ENCODE measurements at places on chromosomes 6 and 20.

DNA sequence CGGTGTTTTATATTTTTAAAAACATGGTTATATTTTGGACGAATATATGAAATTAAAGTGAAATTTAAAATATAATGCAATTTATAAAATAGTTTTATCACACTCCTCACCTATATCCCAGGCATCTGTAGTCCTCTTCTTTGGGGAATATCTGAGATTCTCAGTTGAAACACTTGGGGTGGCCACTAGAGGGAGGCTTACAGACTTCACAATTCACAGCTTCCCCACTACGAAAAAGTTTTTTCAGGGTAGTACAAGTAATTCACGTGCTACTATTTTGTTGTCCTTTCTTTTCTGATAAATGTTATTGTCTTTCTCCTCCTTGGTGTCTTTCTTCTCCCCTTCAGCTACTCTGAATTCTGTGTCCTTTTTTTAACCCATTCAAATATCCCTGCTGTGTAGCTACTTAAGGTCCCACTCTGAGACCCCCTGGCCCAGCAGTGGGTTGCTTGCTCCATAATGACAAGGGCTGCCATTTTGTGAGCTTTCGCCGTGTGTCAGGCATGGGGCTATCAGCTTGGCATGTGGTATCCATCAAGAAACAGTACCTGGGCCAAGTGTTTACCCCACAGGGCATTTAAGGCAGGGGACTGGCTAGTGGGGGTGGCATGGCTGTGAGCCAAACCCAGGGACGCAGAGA lies 43.6 kb upstream of the PHACTR3 start:
- no peaks in the 10 kb centered on the region for H3K36me3 ChIP-seq
- DNase-seq = no peak
- no peaks in the 10 kb centered on the region for H3K27me3 ChIP-seq

DNA sequence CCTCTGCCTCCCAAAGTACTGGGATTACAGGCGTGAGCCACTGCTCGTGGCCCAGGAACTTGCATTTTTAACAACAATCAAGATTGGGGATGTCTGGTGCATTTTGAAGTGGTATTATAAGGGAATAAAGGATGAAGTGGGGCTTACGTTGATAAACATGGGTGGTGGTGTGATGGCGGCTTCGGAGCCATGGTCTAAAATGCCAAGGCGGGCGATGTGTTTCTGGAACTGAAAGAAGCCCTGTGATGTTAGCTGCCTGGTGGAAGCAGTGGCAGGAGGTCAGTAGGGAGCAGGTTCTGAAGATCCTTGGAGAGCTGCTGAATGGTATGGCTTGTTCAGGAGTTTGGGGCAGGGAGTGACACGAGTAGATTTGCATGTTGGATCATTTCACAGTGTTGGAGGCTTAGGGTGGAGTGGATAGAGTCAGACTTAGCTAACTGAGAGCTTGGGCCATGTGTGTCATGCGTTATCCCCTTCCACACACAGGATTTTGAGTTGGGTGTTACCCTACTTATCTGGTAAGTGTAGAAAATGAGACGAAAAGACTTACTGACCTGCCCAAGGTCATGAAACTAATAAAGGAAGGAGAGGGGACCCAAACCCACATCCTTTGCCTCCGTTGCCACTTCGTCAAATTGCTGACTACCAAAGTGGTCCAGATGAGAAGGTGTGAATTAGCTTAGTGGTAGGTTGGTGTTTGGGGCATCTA lies 1.5 kb downstream of the NELFCD start:
- peaks cover 4% of the 10 kb centered on the region for H3K4me1 ChIP-seq
- no peak for DNase-seq
- no peak overlapping the region for H3K4me3 ChIP-seq
- H3K36me3 ChIP-seq = no peaks in the 10 kb centered on the region
- no peak overlapping the region for H3K27ac ChIP-seq

GRCh38 chr6:125974214-125974866 lies 12.0 kb upstream of the TRMT11 start:
- no peak overlapping the region for H3K27ac ChIP-seq
- no peaks in the 10 kb centered on the region for H3K27me3 ChIP-seq
- DNase-seq = no peak
- H3K36me3 ChIP-seq = no peaks in the 10 kb centered on the region
- H3K4me1 ChIP-seq = no peaks in the 10 kb centered on the region

DNA sequence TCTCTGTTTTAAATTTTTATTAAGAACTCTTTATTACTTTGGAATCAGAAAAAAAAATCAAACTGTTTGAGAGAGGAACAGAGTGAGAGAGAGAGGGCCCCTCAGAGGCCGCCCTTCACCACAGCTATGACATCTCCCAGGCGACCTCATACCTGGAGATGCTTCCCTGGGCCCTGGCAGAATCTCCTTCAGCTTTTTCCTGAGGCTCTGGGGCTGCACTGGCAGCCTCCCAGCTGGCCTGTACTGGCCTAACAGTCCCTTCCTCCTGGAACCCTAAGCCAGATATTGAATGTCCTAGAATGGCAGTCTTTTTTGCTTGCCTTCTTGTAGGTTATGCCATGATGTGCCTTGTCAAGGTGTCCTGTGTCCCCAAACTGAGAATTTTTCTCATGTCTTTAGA lies 13.7 kb downstream of the ABHD12 start:
- no peak for DNase-seq
- no peaks in the 10 kb centered on the region for H3K36me3 ChIP-seq
- H3K4me1 ChIP-seq = no peaks in the 10 kb centered on the region
- no peak overlapping the region for H3K4me3 ChIP-seq
- H3K27ac ChIP-seq = no peak overlapping the region

GRCh38 chr20:44170816-44171410 lies 16.1 kb downstream of the JPH2 start:
- H3K36me3 ChIP-seq = no peaks in the 10 kb centered on the region
- no peak for DNase-seq
- peak overlapping the region; percentile 70 for H3K27ac ChIP-seq
- H3K4me3 ChIP-seq = no peak overlapping the region

- no peak overlapping the region for H3K4me3 ChIP-seq
- H3K36me3 ChIP-seq = no peaks in the 10 kb centered on the region
- no peaks in the 10 kb centered on the region for H3K4me1 ChIP-seq
- no peak overlapping the region for H3K27ac ChIP-seq
- no peaks in the 10 kb centered on the region for H3K27me3 ChIP-seq
- DNase-seq = peak; percentile 39
Observed at GRCh38 chr6:36719126-36719525, 21.5 kb downstream of the RAB44 start.

GRCh38 chr20:34654207-34654744 lies 22.6 kb downstream of the PIGU start:
- no peak overlapping the region for H3K4me3 ChIP-seq
- H3K4me1 ChIP-seq = no peaks in the 10 kb centered on the region
- H3K27ac ChIP-seq = no peak overlapping the region
- H3K36me3 ChIP-seq = no peaks in the 10 kb centered on the region

GRCh38 chr6:8749465-8749864 lies 314.1 kb upstream of the SLC35B3 start:
- no peak overlapping the region for H3K27ac ChIP-seq
- no peaks in the 10 kb centered on the region for H3K36me3 ChIP-seq
- no peaks in the 10 kb centered on the region for H3K4me1 ChIP-seq
- DNase-seq = no peak
- no peaks in the 10 kb centered on the region for H3K27me3 ChIP-seq
- H3K4me3 ChIP-seq = no peak overlapping the region

GRCh38 chr6:166764473-166765233 lies 137.6 kb upstream of the RPS6KA2 start:
- peak; percentile 67 for DNase-seq
- H3K4me3 ChIP-seq = no peak overlapping the region
- no peaks in the 10 kb centered on the region for H3K4me1 ChIP-seq
- no peak overlapping the region for H3K27ac ChIP-seq
- no peaks in the 10 kb centered on the region for H3K36me3 ChIP-seq

- H3K36me3 ChIP-seq = no peaks in the 10 kb centered on the region
- no peak for DNase-seq
- H3K27me3 ChIP-seq = no peaks in the 10 kb centered on the region
- H3K27ac ChIP-seq = no peak overlapping the region
Observed at GRCh38 chr20:21796059-21796458, 90.6 kb downstream of the PAX1 start.

DNA sequence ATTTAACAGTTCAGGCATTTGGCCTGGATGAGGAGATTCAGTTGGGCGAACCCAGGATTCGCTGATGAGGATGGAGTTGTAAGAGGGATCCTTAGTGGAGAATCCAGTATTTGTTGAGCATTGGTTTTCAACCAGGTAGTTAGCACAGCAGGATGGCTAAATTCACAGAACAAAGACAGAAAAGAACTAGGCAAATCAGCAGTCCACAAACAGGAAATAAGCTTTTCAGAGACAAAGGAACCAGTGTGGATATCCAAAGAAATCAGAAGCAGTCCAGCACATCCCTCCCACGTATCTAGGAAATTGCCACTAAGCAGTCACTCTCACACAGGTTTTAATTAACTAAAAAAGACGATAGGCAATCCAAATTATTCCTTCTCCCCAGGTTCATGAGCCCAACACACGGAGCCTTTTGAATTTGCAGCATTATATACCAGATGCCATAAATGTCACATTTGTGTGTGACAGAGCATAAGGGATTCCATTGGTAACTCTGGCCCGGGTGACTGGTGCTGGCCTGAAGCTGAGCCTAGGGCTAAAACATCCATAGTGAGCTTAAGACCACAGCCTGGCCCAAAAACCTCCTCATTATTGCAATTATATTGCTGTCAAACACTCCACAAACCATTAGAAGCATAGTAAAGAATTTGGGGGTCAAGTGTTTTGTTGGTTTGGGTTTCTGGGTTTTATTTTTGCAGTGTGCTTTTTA lies 131.5 kb downstream of the SOBP start:
- H3K27ac ChIP-seq = no peak overlapping the region
- no peaks in the 10 kb centered on the region for H3K4me1 ChIP-seq
- H3K36me3 ChIP-seq = no peaks in the 10 kb centered on the region
- H3K27me3 ChIP-seq = no peaks in the 10 kb centered on the region

- H3K36me3 ChIP-seq = no peaks in the 10 kb centered on the region
- peaks cover 7% of the 10 kb centered on the region for H3K4me1 ChIP-seq
- peak overlapping the region; percentile 28 for H3K27ac ChIP-seq
- no peaks in the 10 kb centered on the region for H3K27me3 ChIP-seq
Observed at GRCh38 chr20:3901706-3902440, 12.7 kb downstream of the PANK2 start.

DNA sequence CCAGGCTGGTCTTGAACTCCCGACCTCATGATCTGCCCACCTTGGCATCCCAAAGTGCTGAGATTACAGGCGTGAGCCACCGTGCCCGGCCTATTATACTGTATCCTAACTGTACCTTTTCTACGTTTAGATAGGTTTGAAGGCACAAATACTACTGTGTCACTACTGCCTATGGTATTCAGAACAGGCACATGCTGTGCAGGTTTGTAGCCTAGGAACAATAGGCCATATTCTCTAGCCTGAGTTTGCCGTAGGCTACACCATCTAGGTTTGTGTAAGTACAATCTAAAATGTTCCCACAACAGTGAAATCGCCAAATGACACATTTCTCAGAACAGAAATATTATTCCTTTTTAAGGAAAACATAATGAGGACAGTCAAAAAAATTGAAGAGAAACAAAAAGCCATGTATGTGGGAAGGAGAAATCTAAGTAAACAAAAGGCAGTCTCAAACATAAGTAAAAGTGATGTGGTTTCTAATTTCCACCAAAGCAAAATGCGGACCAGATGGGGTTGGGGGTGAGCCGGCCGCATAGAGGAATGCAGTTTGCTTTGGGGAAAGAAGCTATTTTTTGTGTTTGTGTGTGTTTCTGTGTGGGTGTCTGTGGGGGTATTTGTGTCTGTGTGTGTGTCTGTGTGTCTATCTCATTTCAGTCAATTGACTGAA lies 192.6 kb upstream of the SALL4 start:
- H3K4me1 ChIP-seq = no peaks in the 10 kb centered on the region
- H3K27ac ChIP-seq = no peak overlapping the region
- no peak for DNase-seq
- H3K36me3 ChIP-seq = no peaks in the 10 kb centered on the region

DNA sequence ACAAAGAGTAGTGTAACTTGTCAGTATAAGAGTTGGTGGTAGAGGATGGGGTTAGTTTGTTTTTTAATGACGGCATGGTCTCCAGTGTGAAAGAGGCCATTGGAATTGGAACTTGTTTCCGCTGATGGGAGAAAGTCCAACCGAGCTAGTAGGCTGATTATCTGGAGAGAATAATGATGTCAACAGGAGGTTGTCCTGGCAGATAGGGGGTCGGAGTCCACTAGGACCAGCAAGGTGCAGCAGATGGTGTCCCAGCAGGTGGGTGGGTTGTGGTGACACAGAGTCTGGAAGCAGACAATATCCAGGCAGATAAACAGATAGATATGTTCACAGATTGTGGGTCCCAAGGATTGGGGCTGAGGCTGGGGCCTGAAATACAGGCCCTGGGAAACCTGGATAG lies 35.1 kb downstream of the PKIB start:
- H3K36me3 ChIP-seq = no peaks in the 10 kb centered on the region
- H3K4me1 ChIP-seq = no peaks in the 10 kb centered on the region
- no peak overlapping the region for H3K27ac ChIP-seq
- no peaks in the 10 kb centered on the region for H3K27me3 ChIP-seq
- DNase-seq = no peak

DNA sequence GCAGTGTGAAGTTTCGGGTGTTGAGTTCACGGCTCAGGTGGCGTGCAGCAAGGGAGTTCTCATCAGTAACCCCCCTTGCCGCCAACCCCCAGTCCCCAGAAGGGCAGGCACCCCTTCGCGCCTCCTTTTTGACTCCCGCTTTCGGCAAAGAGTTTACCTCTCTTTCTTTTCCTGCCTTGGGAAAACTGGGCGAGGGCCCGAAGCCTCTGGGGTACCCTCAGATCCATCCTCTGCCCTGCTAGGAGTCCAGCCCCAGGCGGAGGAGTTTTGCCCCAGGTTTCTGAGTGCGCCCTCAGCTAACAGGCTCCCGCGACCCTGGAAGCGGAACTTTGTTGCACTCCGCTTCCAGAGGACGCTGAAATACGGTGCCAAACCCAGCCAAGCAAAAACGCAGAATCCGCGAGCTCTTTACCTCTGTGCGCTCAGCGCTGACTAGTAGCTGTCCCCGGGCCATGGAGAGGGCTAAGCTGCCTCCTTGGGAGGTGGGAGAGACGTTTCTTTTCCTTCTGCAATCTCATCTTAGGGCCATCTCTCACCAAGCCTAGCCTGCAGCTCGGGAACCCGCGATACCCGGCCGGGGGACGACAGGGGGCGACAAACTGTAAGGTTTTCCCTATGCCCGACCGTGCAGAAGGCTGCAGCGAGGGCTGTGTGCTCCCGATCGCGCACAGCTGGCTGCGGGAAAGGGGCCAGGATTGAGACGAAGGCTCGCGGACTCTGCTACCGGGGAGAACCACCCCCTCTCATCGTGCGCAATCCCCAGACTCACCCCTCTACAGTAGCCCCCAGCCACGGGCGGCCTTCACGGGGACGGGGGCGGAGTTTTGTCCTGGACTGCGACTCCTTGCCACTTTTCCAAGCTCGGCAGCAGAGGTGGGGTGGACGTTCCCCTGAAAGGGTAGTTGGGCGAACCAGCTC lies 2.7 kb upstream of the PAX1 start:
- no peak overlapping the region for H3K4me3 ChIP-seq
- H3K36me3 ChIP-seq = no peaks in the 10 kb centered on the region
- peaks cover 2% of the 10 kb centered on the region for H3K27me3 ChIP-seq
- DNase-seq = peak; percentile 84

DNA sequence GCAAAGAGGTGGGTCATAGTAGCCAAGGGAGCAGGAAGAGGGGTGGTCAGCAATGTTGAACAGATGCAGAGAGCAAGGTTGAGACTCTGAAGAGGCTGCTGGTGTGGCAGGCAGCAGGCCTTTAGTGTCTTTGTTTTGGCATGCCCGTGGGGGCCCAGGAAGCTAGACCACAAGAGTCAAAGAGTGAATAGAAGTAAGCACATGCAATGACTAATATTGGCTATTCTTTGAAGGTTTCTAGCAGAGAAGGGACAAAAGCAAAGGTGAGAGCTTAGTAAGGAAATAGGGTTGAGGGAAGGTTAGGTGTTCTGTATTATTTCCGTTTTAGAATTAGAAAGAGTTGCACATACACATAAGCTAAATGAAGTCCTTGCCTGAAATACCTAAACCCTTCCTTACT lies 18.8 kb downstream of the TDRD6 start:
- no peaks in the 10 kb centered on the region for H3K36me3 ChIP-seq
- H3K4me3 ChIP-seq = no peak overlapping the region
- no peak overlapping the region for H3K27ac ChIP-seq
- no peaks in the 10 kb centered on the region for H3K27me3 ChIP-seq
- DNase-seq = no peak

Data from aorta (tissue), 5 donors.